Occipital lobe (tissue), 3 donors: ENCODE measurements at places on chromosomes 3 and 15. TPM values are rescaled to one million over a fixed set of nuclear protein-coding genes. Genes with fewer than 3 reads are reported as not detected.

EIF3J gene
- 63.0 TPM for total RNA-seq

GOLGA8N gene
- total RNA-seq, result 1.4 TPM

EOMES gene
- total RNA-seq, result 14.5 TPM

NTRK3 gene
- total RNA-seq, result 52.3 TPM

PLA2G4B gene
- total RNA-seq, result 2.5 TPM

SLC22A14 gene
- total RNA-seq, result 0.31 TPM

ZMYND10 gene
- total RNA-seq, result 2.5 TPM

EFCC1 gene
- 0.94 TPM for total RNA-seq

GNAT1 gene
- total RNA-seq, result not detected

CPNE9 gene
- total RNA-seq, result 0.31 TPM

CFAP91 gene
- total RNA-seq, result 6.4 TPM

SAMMSON gene
- 0.47 TPM for total RNA-seq

ANXA2 gene
- total RNA-seq, result 46.2 TPM

PLCL2 gene
- 128 TPM for total RNA-seq

STRA6 gene
- 2.3 TPM for total RNA-seq

HRH1 gene
- 1.7 TPM for total RNA-seq

PRR20G gene
- not detected for total RNA-seq

TNFSF10 gene
- total RNA-seq, result 4.7 TPM

MYZAP gene
- 1.1 TPM for total RNA-seq
